ENCODE measurements at places on chromosomes 4 and X.

DNA sequence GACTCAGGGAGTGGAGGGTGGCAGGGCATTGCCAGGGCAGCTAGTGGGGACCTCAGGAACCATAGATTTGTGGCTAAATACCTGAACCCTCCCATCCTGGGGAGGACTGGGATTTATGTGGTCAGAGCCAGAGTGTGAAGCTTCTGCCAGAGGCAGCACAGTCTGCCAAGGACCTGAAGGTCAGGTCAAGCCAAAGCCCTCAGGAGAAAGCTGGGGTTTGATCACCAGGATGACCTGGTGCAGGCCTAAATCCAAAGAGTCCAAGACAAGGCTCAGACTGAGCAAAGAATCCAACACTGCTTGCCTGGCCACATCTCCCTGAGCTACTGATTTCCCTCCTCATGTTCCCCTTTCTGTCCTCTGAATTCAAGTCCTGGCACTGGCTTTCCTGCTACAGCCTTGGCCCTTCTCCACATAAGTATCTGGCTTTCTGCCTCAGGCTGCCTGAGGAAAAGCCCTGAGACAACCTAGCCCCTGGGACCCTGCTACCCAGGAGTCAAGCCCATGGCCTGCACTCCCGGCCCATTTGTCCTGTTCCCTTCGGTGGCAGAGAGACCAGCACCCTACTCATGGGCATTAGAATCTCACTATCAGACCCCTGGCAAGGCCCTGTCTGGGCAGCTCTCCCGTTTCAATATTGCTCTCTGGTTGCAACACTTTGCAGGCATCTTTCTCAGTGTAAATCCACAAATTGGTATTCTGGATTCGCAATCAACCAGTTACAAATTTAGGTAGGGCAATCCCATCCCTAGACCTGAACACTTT is 39.3 kb upstream of the SLC25A43 start:
- no peaks in the 10 kb centered on the region for H3K27me3 ChIP-seq
- DNase-seq, result no peak
- no peak overlapping the region for H3K4me3 ChIP-seq
- H3K27ac ChIP-seq, result no peak overlapping the region
- H3K36me3 ChIP-seq, result no peaks in the 10 kb centered on the region
- H3K4me1 ChIP-seq, result no peaks in the 10 kb centered on the region

DNA sequence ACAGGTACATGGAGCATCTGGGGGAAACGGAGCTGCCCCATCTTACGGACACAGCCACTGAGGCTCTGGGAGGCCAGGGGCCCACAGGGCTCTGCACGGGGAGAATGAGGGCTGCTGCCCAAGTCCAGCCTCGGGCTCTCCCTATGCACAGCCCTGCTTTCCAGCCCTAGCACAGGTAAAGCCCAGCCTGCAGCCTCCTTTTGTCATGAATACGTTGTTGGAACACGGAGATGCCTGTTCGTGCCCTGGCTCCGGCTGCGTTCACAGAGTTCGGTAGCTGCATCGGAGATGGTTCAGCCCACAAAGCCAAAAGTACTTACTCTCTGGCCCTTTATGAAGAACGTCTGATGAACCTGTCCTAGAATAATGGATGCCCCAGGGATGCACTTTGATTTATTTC is 68.7 kb upstream of the AFAP1 start:
- peaks cover 19% of the 10 kb centered on the region for H3K36me3 ChIP-seq
- H3K4me3 ChIP-seq, result no peak overlapping the region
- no peak for DNase-seq
- no peaks in the 10 kb centered on the region for H3K27me3 ChIP-seq
- no peak overlapping the region for H3K27ac ChIP-seq

DNA sequence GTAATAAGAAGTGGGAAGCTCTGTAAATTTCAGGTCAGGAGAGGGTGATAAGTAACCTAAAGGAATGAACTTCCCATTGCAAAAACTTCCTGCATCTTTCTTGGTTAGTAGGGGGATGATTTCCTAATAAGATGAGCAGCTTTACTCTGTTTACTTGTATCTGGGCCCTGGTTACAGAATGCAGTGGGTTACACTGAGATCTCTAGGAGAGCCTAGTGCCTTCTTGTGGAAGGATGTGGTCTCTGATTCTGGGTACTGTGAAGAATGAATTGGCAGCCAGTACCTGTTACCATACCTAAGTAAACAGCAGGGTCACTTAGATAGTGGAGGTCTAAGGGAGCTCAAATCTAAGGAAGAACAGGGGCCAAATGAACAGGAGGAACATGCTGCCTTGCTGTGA is 320.6 kb downstream of the ARHGAP10 start:
- DNase-seq, result no peak
- peaks cover 5% of the 10 kb centered on the region for H3K36me3 ChIP-seq
- no peak overlapping the region for H3K4me3 ChIP-seq
- H3K27me3 ChIP-seq, result no peaks in the 10 kb centered on the region
- no peak overlapping the region for H3K27ac ChIP-seq

- no peaks in the 10 kb centered on the region for H3K36me3 ChIP-seq
- no peaks in the 10 kb centered on the region for H3K27me3 ChIP-seq
- H3K27ac ChIP-seq, result no peak overlapping the region
- no peak for DNase-seq
- no peaks in the 10 kb centered on the region for H3K4me1 ChIP-seq
- no peak overlapping the region for H3K4me3 ChIP-seq
Observed at GRCh38 chrX:40391662-40392061, 189.1 kb upstream of the ATP6AP2 start.

DNA sequence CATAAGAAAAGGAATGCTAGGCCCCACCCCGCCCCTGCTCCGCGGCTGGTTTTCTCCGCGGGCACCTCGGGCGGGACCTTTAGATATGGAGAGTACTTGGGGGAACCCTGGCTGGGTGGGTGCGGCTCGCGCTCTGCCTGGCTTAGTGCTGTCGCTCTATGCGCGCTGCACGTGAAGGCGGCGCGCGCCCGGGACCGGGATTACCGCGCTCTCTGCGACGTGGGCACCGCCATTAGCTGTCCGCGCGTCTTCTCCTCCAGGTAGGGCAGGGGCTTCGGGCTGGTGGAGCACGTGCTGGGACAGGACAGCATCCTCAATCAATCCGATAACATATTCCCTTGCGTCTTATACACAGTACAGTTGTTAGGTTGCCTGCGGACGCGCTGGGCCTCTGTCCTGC is 56.0 kb downstream of the MAGEB10 start:
- H3K27ac ChIP-seq, result no peak overlapping the region
- H3K4me1 ChIP-seq, result no peaks in the 10 kb centered on the region
- no peaks in the 10 kb centered on the region for H3K27me3 ChIP-seq
- H3K4me3 ChIP-seq, result no peak overlapping the region
- H3K36me3 ChIP-seq, result no peaks in the 10 kb centered on the region

- H3K4me3 ChIP-seq, result no peak overlapping the region
- H3K36me3 ChIP-seq, result no peaks in the 10 kb centered on the region
- no peak for DNase-seq
- H3K27ac ChIP-seq, result no peak overlapping the region
- no peaks in the 10 kb centered on the region for H3K4me1 ChIP-seq
Observed at GRCh38 chr4:170884969-170885570, 795.3 kb upstream of the AADAT start.

- H3K27ac ChIP-seq, result no peak overlapping the region
- no peaks in the 10 kb centered on the region for H3K36me3 ChIP-seq
- H3K4me1 ChIP-seq, result peaks cover 17% of the 10 kb centered on the region
- no peak for DNase-seq
Observed at GRCh38 chr4:147220833-147221232, 260.1 kb upstream of the EDNRA start.

- no peaks in the 10 kb centered on the region for H3K36me3 ChIP-seq
- DNase-seq, result no peak
- no peak overlapping the region for H3K27ac ChIP-seq
Observed at GRCh38 chrX:6149060-6149872, 79.4 kb downstream of the NLGN4X start.

- no peaks in the 10 kb centered on the region for H3K4me1 ChIP-seq
- H3K4me3 ChIP-seq, result peak overlapping the region; percentile 27
- H3K36me3 ChIP-seq, result no peaks in the 10 kb centered on the region
- no peak for DNase-seq
- no peak overlapping the region for H3K27ac ChIP-seq
Observed at GRCh38 chr4:154399259-154399974, 92.2 kb downstream of the DCHS2 start.

GRCh38 chrX:10133980-10134676 is 22.6 kb upstream of the CLCN4 start:
- no peak for DNase-seq
- H3K27ac ChIP-seq, result no peak overlapping the region
- peaks cover 18% of the 10 kb centered on the region for H3K36me3 ChIP-seq
- no peaks in the 10 kb centered on the region for H3K4me1 ChIP-seq
- no peaks in the 10 kb centered on the region for H3K27me3 ChIP-seq
- H3K4me3 ChIP-seq, result no peak overlapping the region

GRCh38 chrX:40277672-40278071 is 179.9 kb upstream of the BCOR start:
- no peak overlapping the region for H3K27ac ChIP-seq
- H3K36me3 ChIP-seq, result no peaks in the 10 kb centered on the region
- H3K27me3 ChIP-seq, result no peaks in the 10 kb centered on the region
- H3K4me1 ChIP-seq, result no peaks in the 10 kb centered on the region

DNA sequence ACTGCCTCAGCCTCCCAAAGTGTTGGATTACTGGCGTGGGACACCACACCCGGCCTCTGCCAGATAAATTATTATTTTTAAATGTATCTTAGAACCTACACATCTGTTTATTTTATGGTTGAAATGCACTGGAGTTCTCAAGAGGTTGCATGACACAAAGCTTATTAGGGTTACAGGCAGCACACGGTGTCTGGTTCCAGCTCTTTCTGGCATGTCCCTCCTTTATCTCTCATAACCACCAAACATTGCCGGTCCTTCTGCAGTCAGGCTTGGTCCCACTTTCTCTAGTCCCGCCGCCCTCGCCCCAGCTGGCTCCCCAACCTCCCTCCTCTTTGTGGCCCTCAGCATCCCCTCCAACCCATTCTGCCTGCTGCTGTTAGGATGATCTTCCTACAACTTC is 39.7 kb upstream of the SPRY1 start:
- DNase-seq, result no peak
- H3K4me3 ChIP-seq, result no peak overlapping the region
- peaks cover 12% of the 10 kb centered on the region for H3K4me1 ChIP-seq
- no peak overlapping the region for H3K27ac ChIP-seq

- no peaks in the 10 kb centered on the region for H3K36me3 ChIP-seq
- no peaks in the 10 kb centered on the region for H3K27me3 ChIP-seq
- no peaks in the 10 kb centered on the region for H3K4me1 ChIP-seq
- DNase-seq, result no peak
- H3K4me3 ChIP-seq, result no peak overlapping the region
- no peak overlapping the region for H3K27ac ChIP-seq
Observed at GRCh38 chr4:182555997-182556418, 312.8 kb downstream of the TENM3 start.

GRCh38 chr4:154687840-154688239 is 56.0 kb upstream of the LRAT start:
- H3K27me3 ChIP-seq, result no peaks in the 10 kb centered on the region
- H3K36me3 ChIP-seq, result no peaks in the 10 kb centered on the region
- no peak for DNase-seq
- no peak overlapping the region for H3K4me3 ChIP-seq

DNA sequence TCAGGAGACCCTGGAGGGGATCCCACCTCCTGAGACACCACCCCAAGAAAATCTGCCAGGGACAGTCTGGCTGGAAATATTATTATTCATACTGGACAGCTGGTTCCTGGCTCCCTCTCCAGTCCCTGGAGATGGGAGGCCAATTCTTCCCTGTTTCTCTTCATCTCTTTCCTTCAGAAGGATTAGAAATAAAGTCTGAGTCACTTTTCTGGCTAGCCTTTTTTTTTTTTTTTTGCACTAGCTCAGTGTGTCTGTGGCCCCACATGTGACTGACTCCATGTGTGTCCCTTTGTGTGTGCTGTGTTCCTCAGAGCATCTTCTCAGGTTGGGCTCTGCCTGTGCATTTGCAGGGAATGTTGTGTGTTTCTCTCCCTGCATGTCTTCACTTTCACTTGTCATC is 1.8 kb upstream of the FRMPD3 start:
- H3K27ac ChIP-seq, result no peak overlapping the region
- H3K4me1 ChIP-seq, result no peaks in the 10 kb centered on the region
- no peak for DNase-seq
- no peaks in the 10 kb centered on the region for H3K36me3 ChIP-seq

GRCh38 chr4:128359422-128359821 is 71.8 kb upstream of the PGRMC2 start:
- H3K27ac ChIP-seq, result no peak overlapping the region
- DNase-seq, result no peak
- H3K27me3 ChIP-seq, result no peaks in the 10 kb centered on the region
- H3K4me3 ChIP-seq, result no peak overlapping the region
- peaks cover 14% of the 10 kb centered on the region for H3K4me1 ChIP-seq

DNA sequence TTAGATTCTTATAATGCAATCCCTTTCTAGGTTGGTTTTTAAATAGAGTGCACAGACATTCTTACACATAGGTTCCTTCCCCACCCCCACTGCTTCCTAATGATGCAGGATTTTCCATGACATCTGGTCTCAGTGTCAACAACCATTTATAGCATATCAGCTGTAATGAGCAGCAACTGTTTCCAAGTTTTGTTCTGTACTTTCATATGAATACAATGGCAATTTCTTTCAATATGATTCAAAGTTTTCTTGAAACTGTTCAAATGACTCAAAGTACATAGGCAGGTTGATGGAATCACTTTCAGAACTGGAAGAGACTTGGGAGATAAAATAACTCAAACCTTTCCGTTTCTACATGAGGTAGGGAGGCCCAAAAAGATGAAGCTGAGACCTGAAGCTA is 220.7 kb downstream of the CAMK2D start:
- H3K27me3 ChIP-seq, result no peaks in the 10 kb centered on the region
- H3K4me3 ChIP-seq, result no peak overlapping the region
- no peak for DNase-seq
- H3K27ac ChIP-seq, result peak overlapping the region; percentile 28
- H3K4me1 ChIP-seq, result peaks cover 2% of the 10 kb centered on the region

GRCh38 chrX:14528629-14529289 is 577 bp upstream of the GLRA2 start:
- H3K4me1 ChIP-seq, result no peaks in the 10 kb centered on the region
- no peaks in the 10 kb centered on the region for H3K27me3 ChIP-seq
- no peak overlapping the region for H3K4me3 ChIP-seq
- DNase-seq, result no peak
- H3K27ac ChIP-seq, result no peak overlapping the region

DNA sequence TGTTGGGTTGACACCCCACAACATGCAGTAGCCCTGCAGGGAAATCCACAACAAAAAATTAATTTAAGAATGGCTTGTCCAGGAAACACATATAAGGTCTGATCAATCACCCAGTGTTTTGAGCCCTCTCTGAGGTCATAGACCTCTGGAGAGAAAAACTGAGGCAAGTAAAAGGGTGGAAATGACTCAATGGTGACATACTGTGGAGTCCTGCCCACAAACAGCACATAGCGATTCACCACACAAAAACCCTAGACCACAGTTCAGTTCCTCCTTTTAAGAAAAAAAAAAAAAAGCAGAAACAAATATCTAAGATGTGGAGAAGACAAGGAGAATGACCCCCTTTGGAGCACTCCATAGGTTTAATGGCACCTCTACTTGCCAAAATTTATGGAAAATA is 2691.0 kb downstream of the PCDH7 start:
- no peaks in the 10 kb centered on the region for H3K27me3 ChIP-seq
- no peaks in the 10 kb centered on the region for H3K36me3 ChIP-seq
- H3K4me3 ChIP-seq, result no peak overlapping the region
- no peaks in the 10 kb centered on the region for H3K4me1 ChIP-seq

GRCh38 chr4:144754562-144755410 is 108.8 kb downstream of the HHIP start:
- H3K4me3 ChIP-seq, result no peak overlapping the region
- no peaks in the 10 kb centered on the region for H3K27me3 ChIP-seq
- H3K27ac ChIP-seq, result no peak overlapping the region
- H3K36me3 ChIP-seq, result no peaks in the 10 kb centered on the region
- DNase-seq, result no peak

- no peaks in the 10 kb centered on the region for H3K4me1 ChIP-seq
- H3K27ac ChIP-seq, result no peak overlapping the region
- no peak for DNase-seq
- no peaks in the 10 kb centered on the region for H3K36me3 ChIP-seq
Observed at GRCh38 chr4:173827707-173828106, 297.7 kb upstream of the HAND2 start.
